ENCODE measurements at places on chromosomes 5 and 9. TPM values are rescaled to one million over a fixed set of nuclear protein-coding genes. Genes with fewer than 3 reads are reported as not detected.

Gene C9orf43
- total RNA-seq, result 0.16 TPM

Gene GPX3
- 14.9 TPM for total RNA-seq

Gene TMEM252
- not detected for total RNA-seq

Gene DAB2IP
- 4.4 TPM for total RNA-seq

Gene BTNL3
- not detected for total RNA-seq

Gene GPRIN1
- total RNA-seq, result 3.2 TPM

Gene LCNL1
- 0.16 TPM for total RNA-seq
